ENCODE measurements at places on chromosomes 13 and 19.

- peak; percentile 77 for DNase-seq
These were observed 607.6 kb downstream of the FGF9 start for GRCh38 chr13:22278336-22278929.

DNA sequence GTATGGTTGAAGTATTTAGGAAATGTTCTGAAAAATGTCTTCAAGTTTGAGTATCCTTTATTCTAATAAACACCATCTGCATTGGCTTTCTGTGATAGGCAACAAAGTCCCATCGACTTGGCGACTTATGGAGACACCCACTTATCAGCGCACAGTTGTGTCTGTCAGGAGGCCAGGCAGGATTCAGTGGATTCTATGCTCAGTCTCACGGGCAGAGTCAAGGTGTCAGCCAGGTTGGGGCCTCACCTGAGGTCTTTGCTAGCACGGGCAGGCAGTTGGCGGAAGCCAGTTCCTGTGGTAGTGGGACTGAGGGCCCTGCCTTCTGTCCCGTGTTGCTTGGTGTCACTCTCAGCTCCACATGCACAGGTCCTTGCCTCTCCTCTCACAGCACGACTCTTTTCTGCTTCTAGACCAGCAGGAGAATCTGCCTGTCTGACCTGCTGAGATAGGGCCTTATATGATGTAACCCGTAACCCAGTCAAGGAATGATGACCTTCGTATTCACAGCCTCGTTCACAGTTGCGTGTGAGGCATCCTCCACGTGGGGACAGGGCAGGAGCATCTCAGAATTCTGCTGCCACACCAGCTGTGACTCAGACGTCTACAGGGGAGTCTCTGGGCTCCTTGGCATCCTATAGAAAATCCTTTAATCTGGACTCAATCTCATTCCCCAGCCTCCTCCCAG is 10.0 kb downstream of the CUL4A start:
- no peak for DNase-seq

DNA sequence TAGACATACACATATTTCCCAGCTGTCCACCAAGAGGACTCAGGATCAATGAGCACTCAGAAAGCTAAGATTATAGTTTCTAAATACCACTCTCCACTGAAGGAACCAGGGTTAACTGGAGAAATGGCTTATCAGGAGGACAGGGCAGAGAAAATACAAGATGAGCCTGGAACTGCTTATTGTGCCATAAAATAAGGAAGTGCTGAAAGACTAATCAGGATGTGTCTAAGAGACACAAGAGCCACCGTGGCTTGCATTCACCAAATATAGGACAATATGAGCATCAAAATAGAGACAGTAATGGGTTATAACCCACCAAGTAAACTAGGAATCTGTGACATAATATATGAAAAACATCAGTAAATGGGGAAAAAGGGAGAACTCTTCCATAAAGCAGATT is 32.8 kb downstream of the KLF12 start:
- DNase-seq: no peak

DNA sequence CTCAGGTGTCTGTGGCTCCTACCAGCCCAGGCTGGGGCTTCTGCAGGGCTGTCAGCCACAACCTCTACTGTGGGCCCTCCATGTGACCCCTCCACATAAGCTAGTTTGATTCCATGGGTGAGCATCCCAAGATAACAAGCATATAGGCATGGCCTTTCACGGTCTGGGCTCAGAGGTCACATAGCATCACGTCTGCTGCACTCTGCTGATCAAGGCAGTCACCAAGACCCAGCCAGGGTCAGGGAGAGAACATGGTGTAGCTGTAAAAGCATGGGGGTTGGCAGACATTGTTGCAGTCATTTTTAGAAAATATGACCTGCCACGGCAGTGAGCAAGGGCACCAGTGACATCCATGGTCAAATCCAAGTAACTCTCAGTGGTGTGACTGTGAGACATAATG is 698.8 kb downstream of the UQCRFS1 start:
- DNase-seq: no peak

DNA sequence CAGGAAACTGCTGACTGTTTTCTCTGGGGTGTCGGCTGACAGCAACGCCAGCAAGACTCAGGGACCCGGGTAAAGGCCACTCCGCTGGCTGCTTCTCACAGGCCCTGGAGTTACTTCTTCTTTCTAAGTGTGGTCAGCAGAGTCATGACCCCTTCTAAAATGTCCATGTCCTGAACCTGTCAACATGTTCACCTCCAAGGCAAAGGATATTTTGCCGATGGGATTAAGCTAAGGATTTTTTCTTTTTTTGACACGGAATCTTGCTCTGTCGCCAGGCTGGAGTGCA is 7.9 kb downstream of the PEX11G start:
- no peak for DNase-seq

- DNase-seq: no peak
These were observed 19.7 kb downstream of the ZNF567 start for GRCh38 chr19:36707134-36707533.

DNA sequence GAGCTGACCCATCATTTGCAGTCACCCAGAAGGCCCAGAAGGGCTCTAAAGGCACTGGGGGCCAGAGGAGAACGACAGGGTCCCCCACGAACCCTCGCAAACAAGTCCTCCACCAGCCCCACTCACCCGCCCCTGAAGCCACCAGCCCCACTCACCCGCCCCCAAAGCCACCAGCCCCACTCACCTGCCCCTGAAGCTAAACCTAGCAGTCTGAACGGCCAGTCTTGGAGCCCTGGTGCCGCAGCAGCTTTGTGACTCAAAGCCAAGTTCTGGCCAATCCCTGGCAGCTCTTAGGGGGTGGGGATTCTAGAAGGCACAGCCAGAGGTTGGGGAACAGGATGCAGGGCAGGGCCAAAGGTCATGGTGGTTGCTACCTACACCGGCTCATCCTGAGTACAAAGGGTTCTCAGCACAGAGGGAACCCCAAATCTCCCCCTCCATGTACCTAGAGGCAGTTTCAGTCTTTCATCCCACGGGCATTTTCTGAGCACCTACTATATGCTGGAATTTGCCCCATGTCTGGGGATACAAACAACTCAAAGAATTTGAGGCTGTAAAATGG is at the start of gene IQCN:
Gene IQCN (minus strand): TSS at position 234 of the 562 bp plus-strand sequence. CDS start 4,974 bp downstream, outside the sequence.
- peak; percentile 65 for DNase-seq

DNA sequence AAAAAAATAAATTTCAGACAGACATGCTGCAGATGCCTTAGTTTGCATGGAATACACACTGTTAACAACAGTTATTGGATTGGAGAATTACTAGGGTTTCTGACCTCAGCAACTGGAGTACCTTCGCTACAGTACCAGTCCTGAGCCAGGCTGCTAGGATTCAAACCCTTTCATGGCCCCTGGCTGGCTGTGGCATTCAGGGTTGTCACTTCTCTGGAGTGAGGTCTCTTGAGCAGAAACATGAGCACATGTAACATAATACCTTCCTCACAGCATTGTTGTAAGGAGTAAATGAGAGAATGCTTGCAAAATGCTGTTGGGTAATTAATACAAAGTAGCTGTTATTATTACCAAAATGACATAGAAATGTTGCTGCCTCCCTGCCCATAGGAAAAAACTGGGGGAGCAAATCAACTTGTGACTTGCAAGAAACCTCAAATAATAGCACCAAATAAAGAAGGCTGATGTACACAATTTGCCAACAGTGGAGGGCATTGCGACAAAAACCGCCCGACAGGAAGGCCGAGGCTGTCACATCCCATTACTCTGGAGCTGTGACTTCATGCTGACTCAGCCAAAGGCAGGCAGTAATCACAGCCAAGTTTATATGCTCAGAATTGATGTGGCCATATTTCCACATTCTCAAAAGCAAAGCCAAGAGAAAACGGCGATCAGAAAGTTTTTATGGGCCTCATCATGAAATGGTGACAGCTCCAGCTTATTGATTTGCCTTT is 100.4 kb downstream of the RFC3 start:
- DNase-seq: no peak

DNA sequence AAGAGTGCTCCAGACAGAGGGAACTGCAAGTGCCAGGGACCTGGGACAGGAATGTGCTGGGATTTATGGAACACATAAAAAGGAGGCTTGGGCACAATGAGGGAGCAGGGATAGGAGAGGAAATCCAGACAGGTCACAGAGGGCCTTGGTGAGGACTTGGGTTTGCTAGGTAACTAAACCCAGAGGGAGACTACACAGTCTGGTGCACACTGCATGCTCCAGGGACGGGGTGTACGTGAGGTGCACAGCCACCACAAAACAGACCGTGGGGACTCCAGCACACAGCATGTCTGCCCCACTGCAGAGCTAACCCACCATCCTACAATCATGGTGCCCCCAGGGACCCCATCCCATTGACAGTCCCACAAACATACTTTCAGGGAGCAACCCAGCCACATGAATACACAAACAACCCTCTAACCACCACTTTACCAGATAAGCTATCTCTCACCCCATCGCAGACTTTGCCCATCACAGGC is 5.5 kb upstream of the ZFP36 start:
- DNase-seq: no peak

- no peak for DNase-seq
These were observed at the start of gene SMIM24 for GRCh38 chr19:3480383-3481091. TSS of gene SMIM24 (minus strand) at chr19:3480525. CDS start at chr19:3480463, 62 bp downstream.

DNA sequence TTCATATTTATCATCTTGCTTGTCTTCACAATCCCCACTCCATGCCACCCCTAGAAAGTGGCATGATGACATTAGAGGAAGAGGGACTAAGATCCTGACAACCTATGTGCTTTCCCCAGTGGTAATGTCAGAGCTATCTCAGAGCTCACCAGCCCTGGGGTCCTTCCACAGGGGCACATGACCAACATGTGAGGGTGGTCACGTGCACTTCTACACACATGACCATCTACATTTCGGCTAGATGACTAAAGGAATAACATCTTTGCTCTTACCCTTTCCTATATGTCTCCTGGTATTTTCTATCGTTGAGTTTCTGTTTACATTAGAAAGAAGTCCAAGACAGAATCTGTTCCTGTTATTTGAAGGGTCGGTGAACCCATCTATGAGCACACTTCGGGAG is 46.2 kb downstream of the RFXAP start:
- DNase-seq: no peak

- no peak for DNase-seq
These were observed 1335.3 kb downstream of the EFNB2 start for GRCh38 chr13:105200181-105200580.

DNA sequence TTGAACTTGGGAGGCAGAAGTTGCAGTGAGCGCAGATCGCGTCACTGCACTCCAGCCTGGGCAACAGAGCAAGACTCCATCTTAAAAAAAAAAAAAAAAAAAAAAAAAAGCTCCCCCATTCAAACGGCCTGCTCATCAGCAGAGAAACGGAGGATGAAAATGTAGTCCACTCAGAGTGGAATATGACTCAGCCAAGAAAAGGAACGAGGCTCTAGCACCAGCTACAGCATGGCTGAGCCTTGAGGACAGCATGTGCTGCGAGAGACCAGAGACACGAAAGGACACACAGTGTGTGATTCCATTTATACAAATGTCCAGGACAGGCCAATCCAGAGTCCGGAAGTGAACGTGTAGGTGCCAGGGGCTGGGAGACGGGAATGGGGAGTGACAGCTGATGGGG is 18.1 kb upstream of the MIER2 start:
- DNase-seq: no peak

DNA sequence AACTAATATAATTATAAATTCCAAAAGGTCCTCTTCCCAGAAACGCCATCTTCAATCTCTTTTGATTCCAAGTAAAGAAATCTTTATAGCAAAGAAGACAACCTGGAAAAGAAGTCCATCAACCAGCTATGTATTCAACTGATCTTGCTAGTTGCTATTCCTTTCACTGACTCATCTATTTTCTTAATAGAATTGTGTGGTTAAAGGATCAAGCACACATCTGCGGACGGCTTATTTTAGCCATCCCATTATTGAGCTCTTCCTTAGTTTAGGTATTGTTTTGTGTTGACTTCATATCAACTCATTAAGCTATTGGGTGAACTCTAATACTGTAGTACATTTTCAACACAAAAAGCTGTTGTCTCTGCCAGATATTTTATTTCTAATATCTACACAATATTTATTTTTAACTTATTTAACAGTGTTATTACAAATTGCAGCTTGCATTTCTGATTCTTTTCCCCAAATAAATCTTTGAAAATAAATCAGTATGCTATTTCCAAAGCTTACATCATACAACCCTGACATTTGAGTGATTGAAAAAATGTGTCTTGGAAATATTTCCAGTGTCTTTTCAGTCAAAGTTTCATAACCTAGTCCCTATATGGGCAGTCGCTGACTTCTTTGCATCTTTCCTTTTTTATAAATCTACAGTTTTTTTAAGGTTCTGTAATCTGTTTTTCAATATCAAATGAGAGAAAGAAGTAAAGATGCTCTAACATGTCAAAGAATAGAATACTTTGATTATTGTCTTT is 158.8 kb upstream of the SPRY2 start:
- no peak for DNase-seq

DNA sequence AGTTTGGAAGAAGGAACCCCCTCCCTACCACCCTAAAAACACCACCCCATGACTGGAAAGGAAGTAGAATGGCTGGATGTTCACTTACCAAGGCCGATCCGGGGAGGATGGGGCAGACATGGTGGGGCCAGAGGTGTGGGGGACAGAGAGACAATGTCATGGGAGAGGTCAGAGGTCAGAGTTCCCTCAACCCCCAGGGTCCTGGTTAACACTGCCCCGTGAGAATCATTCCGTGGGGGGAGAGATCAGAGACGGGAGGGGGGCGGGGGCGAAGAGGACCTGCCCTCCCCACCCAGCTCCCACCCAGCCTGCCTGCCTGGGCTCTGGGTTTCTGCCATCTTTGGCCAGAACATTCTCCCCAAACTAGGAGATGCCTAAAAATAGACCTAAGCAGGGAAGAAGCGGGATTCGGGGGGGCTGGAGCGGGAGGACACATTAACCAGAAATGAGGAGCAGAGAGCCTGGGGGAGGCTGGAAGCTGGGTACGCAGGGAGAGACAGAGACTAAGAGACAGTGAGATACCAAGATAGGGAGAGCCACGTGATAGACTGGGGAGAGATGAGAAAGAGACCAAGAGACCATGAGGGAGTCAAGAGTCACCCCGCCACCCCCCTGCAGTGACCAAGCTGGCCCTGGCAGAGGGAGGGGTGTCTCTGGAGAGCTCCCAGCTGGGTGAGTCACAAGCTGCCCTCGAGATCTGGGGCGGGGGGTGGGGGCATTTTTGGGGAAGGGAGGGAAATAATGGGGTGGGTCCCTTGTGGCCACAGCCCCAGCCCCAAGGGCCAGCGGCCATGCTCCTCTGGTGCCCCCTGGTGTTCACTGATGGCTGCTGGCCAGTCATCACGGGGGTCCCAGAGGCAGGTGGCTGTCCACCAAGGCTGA is 6.1 kb upstream of the KANK2 start:
- DNase-seq: peak; percentile 51

DNA sequence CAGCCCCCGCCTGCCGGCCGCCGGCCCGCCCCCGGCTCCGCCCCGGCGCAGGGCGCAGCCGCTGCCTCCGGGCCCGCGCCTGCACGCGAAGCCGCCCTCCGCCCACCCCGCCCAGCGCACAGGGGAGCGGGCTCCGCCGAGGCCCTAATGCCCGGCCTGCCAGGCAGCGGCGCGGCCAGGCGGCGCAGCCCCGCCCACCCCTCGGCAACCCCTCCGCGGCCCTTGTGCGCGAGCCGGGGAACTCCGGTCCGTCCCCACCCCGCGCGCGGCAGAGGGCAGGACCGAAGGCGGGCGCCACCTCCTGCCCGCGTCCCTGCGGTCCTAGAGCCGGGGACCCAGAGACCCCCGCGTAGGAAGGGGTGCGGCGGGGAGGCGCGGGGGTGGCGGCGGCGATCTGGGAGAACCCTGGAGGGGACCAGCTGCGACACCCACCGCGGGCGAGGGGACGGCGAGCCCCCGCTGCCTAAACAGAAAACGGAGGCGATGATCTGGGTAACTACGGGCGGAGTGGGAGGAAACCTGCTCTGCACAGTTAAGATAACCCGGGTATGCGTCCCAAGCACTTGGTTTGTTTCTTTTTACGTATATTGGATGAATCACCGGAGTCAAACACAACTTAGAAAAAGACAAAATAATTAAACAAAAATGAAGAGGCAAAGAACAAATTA is 350 bp upstream of the USP12 start:
- peak; percentile 92 for DNase-seq

Measured in activated T-cell treated with anti-CD3 and anti-CD28 coated beads, Interleukin-2, amount 50 U/mL, for 48 hours (primary cell).